ENCODE measurements at places on chromosomes 12 and 14.
A peak's percentile ranks its signal among the peaks of the same experiment; 100 is the strongest.

DNA sequence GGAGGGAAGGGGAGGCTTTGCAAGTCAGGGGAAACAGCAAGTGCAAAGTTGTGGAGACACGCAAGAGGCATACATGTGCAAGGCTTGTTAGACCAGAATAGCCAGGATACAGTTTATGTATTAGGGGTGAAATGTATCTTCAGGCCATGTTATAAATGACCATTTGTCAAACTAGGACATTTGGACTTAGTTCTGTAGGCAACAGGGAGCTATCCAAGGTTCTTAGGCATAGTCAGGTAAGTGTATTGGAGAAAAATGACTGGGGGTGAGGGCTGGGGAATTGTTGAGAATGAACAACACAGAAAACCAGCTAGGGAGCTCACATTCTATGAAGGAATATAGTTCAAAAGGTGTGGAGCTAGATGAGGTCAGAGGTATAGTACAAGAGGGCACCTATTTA, 42.5 kb downstream of the TPH2 start:
- no peak for DNase-seq

DNA sequence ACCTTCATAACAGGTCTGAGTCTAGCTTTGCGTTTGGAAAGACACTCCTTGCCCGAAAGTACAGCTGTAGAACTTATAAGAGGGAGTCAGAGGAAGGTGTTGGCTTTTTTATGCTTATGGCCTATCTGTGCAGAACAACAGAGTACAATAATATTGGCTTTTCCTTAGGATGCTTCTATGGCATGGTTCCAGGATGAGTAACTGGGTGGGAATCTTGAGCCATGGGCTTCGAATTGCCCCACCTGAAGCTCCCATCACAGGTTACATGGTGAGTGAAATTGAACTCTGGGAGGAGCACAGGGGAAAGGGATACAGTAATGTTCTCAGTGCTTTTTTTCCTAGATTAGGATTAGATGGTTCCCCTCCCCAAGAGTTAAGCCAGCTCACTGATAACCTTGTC, 13.0 kb downstream of the PARP2 start:
- DNase-seq = no peak

DNA sequence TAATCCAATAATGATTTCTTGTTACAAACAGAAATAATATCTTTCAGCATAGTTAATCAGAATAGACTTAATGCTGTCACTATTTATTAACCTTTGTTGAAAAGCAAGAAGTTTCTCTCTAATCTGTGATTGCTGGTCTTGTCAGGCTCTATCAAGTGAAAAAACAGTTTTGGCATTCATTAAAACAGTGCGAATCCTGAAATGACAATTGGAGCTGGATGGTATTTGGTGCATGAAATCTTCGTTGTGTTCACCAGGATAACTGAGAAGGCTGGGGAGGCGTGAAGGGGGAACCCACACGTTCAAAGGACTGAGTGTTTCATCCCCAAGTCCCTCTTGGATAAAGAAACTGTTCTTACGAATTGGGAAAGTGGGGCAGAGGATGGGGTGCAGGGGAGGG, 190.2 kb upstream of the MYL2 start:
- DNase-seq = no peak

GRCh38 chr12:67388331-67389138, 119.4 kb downstream of the CAND1 start:
- DNase-seq = no peak

- no peak for DNase-seq
Observed at GRCh38 chr14:70366911-70367310, 7.4 kb upstream of the COX16 start.

DNA sequence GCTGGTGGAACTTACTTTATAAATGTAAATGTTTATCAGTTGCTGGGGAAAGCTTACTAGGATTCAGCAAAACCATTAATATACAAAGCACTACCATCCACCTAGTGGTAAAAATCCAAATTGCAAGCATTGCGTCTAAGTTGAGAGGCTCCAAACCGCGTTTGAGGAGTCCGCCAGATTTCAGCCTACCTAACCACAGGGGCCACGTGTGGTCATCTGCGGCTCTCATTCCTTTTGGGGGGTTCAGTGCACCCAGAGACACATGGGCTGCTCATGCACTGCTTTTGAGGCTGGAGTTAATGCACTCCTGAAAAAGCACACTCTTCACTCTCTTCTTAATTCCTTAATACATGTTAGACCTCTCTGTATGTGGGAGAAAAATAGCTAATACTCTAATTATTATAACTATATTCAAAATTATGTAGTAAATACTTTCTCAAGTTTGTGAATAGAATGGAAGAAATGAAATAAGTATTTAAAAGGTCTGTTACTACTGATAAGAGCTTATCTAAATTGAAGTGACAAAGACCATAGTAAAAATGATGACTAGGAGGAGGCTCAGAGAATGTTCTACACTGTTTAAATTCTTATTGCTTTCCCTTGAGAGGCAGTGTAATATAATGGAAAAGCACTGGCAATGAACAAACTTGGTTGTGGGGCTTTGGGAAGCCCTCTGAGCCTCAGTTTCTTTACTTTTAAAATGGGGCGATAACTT, 41.4 kb upstream of the MANSC4 start:
- peak; percentile 4 for DNase-seq

GRCh38 chr12:132052196-132052932, 91.8 kb downstream of the DDX51 start:
- DNase-seq = no peak

GRCh38 chr14:98014851-98015615, 1217.9 kb downstream of the VRK1 start:
- DNase-seq = no peak

GRCh38 chr14:96380735-96381134, 11.2 kb upstream of the AK7 start:
- DNase-seq = no peak

DNA sequence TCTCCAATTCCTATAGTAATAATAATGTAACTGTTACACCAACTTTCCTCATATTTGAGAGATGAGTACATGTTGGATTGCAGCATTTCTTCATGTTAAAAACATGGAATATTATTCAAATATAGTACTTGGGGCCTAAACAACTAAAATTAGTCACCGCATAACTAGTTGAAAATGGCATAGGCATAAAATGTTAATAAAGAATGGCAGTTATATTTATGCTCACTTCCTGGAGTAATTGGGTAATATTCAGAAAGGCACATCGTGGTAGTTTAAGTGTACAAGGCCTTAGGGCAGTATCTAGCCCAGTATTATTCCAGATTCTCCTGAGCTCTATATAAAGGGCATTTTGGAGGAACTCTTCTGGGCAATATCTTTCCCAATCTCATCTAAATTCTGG, 46.0 kb downstream of the ERGIC2 start:
- DNase-seq = no peak

DNA sequence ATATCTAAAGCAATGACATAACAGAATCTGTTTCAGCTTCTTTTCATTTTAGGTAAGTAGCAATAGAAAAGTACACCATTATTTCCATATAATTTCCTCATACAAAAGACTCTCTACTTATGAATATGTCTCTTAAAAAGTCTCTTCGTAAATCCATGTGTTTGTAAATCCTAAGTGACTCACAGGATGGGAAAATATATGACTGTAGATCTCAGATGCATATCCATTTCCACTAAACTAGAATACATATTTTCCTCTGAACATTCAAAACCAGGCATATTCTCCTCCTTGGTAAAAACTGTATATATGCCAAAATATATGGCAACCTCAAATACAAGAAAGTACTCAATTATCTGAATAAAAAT, 93.6 kb downstream of the TXNDC16 start:
- no peak for DNase-seq

DNA sequence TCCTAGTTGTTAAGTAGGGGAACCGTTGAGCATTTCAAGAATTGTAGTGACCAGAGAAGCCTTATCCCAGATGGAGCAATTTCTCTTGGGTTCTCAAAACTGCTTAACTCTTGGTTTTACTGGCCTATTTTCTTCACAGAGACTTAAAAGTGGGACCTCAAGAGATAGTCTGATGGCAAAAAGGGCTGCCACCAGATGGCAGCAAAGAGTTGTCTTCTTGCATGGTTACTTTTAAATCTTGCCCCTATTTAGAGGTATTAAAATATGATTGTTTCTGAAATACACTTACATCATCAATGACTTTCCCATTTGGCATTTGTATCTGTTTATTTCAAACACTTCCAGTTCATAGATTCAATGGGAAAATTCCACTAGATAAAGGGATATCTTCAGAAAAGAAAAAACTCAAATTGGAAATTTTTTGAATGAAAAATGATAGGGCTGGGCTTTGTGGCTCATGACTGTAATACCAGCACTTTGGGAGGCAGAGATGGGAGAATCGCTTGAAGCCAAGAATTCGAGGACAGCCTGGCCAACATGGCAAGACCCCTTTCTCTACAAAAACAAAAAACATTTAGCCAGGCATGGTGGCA, 69.9 kb upstream of the CNTN1 start:
- DNase-seq = no peak

- no peak for DNase-seq
Observed at GRCh38 chr14:69464379-69464778, 20.1 kb upstream of the PLEKHD1 start.

GRCh38 chr14:59161561-59162175, 26.8 kb upstream of the DAAM1 start:
- peak; percentile 3 for DNase-seq

GRCh38 chr12:29448157-29448556, 49.3 kb downstream of the OVCH1 start:
- no peak for DNase-seq

- DNase-seq = no peak
Observed at GRCh38 chr14:51529736-51530135, 122.0 kb upstream of the FRMD6 start.

DNA sequence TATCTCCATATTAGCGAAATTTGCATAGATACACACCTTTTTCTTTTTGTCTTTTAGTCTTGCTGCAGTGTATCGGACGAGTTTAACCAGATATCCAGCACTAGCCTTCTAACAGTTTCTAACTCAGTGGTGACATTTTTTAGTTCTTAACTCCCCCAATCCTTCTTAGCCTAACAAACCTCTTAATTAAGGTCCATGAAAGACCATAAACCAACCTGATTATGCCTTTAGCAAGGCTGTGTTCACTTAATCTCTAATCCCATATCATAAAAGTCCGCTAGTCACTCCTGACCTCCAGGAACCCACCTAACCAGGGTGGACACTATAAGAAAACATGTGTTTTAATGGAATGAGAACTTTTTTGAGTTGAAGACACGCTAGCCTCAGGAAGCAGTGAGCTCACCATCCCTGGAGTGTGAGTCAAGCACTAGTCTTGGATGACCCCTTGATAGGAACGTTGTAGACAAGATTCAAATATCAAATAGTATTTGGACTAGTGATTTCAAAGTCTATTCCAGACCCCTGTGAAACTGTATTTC, 9.5 kb downstream of the CDKN1B start:
- DNase-seq = no peak

- DNase-seq = peak; percentile 58
Observed at GRCh38 chr12:27969624-27970400, 2.7 kb downstream of the PTHLH start.

- DNase-seq = no peak
Observed at GRCh38 chr12:5390174-5390799, 41.6 kb upstream of the NTF3 start.

- no peak for DNase-seq
Observed at GRCh38 chr12:67519484-67520433, 128.8 kb upstream of the DYRK2 start.

- no peak for DNase-seq
Observed at GRCh38 chr14:54337314-54337713, 59.5 kb upstream of the CDKN3 start.

DNA sequence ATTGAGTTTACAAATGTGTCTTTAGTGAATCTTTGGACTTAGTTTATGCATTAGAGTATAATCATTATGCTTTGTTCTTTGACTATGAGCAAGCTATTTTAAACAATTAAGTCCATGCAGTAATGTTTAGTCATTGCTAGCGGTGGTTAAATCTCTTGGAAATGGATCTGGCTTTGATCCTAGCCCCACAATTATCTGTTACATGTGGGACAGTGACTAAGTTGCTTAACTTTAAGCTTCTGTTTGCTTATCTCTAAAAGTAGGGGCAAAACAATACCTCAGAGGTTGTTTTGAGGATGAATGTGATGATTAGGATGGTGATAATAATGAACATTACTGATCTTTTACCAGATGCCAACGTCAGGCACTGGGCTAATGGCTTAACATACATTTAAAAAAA, 124.2 kb downstream of the NPAS3 start:
- no peak for DNase-seq

- no peak for DNase-seq
Observed at GRCh38 chr12:122614839-122615238, 87.8 kb downstream of the KNTC1 start.

DNA sequence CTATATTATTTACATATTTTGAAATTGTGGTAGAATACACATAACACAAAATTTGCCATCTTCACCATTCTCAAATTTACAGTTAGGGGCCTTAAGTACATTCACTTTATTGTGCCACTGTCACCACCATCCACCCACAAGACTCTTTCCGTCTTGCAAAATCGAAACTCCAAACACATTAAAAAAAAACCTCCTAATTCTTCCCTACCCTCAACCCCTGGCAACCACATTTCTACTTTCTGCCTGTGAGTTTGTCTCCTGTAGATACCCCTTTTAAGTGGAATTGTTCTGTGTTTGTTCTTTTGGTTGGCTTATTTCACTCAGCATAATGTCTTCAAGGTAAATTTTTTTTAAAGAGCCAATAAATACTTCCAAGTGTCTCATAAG, 31.6 kb upstream of the AMIGO2 start:
- no peak for DNase-seq

GRCh38 chr14:21527318-21527679, 1.2 kb upstream of the SALL2 start:
- DNase-seq = no peak

DNA sequence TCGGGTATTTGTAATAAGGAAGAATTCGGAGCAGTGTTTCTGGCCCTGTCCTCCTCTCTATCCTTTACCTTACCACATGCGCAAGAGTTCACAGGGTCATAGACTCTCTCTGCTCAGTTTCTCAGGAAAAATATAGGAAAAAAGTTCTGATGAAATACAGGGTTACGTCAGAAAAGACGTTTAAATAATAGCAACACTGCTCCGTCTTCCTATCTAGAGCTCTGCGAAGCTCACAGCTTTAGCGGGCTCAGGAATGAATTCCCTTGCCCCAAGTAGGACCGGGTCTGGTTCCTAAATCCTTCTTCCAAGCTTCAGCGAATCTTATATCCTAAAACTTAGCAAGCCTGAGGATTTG, 365 bp downstream of the CCDC59 start:
- no peak for DNase-seq

DNA sequence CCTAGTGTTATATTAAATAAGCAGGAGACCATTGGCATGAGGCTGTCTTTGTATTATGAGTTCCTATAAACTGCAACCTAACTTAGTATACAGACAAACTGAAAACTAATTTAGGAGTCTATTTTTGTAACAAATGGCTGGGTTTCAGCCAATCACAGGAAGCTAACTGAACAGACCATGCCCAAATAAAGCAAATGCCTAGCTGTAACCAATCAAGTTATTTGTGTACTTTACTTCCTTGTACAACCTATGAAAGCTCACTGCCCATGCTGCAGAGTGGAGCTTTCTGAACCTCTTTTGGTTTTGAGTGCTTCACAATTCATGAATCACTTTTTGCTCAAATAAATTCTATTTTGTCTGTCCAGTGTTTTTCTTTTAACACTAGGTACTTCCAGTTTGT, 41.6 kb downstream of the GUCY2C start:
- no peak for DNase-seq
